ENCODE measurements at places on chromosomes 12 and 14.

GRCh38 chr14:60183741-60184140, 18.5 kb upstream of the DHRS7 start:
- no peak for DNase-seq

- DNase-seq: no peak
Measured at GRCh38 chr14:24132061-24132685, 1.7 kb downstream of the FITM1 start.

GRCh38 chr14:85142982-85143381, 387.0 kb upstream of the FLRT2 start:
- no peak for DNase-seq

GRCh38 chr12:4506430-4506829, 32.3 kb upstream of the RAD51AP1 start:
- DNase-seq: no peak

DNA sequence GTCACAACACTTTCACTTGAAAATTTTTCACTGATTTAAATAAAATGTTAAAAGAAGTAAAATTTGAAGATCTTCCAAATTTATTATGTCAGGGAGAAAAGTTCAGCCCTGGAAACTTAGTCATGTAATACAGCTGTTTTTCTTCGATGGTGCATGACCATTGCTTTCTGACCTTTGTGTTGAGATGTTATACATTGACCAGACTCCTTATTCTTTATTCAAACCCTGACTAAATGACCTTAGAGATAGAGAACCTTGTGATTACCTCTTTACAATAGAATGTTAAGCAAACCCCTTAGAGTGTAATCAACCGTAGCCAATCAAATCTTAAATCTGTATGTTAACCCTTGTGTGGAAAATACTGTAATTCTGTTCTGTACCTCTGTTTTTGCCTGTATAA, 34.5 kb downstream of the PLCZ1 start:
- no peak for DNase-seq

- no peak for DNase-seq
Measured at GRCh38 chr12:9364224-9365176, 156.3 kb upstream of the PZP start.

GRCh38 chr12:96044017-96044942, 8.9 kb upstream of the LTA4H start:
- no peak for DNase-seq

GRCh38 chr12:65182012-65182739, 12.8 kb downstream of the LEMD3 start:
- DNase-seq: no peak

DNA sequence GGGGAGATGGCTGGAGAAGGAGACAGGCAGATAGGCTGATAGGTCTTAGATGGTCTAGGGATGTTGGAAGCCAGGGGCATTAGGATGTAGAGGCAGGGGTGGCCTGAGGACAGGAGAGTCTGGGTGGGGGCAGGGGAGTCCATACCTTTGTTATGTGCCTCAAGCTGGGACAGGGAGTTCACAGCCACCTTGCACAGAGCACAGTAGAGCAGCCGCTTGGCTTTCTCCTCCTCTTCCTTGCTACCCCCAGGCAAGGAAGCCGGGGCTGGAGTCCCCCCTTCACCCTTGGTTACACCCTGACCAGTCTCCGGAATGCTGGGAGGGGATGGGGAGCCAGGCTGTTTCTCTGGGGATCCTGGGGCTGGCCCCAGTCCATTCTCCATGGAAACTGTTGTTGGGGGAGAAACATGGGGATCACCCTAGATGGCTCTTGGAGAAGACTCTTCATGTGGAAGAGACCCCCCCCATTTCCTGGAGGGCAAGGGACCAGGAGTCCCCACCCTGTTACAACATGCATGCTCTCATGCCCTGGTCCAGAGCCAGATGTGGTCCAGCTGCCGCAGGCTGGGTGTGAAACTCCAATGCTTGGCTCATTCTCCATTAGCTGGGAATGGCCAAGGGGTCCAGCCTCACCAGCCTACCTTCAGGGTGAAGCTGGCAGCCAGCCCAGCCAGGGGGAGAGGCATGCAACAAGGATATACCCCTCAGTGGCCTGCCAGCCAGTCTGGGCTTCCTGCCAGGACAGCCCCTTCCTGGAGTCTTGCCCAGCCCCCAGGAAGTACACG, 7.2 kb upstream of the GPR84 start:
- no peak for DNase-seq

Measured in stimulated activated CD4-positive, alpha-beta T cell treated with anti-CD3 and anti-CD28 coated beads, Interleukin-1b, Interleukin-23, amount 100 ng/mL, for 1 hour (primary cell).